ENCODE measurements at places on chromosomes 13 and 19. TPM values are rescaled to one million over a fixed set of nuclear protein-coding genes. Genes with fewer than 3 reads are reported as not detected.
A peak's percentile ranks its signal among the peaks of the same experiment; 100 is the strongest.

CEACAM7 gene
- total RNA-seq = not detected

DNA sequence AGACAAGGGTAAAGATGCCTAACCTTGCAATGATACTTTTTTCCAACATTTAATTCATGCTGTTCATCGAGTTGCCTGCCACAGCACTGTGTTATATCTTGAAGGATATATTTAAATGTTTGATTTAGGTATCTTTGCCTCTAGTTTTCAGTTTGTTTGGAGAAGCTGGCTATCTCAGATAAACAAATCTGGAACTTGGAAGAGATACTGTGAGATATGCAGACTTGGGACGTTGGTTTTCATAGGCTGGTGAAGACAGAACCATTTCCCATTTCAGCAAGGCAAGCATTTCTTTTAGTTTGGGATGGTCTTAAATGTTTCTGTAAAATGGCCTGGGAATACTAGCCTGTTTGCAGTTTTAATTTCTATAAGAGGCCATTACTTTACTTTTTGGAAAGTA is 3.3 kb downstream of the RNASEH2B start:
- H3K36me3 ChIP-seq = no peaks in the 10 kb centered on the region
- DNase-seq = no peak
- H3K27me3 ChIP-seq = no peaks in the 10 kb centered on the region
- H3K4me3 ChIP-seq = no peak overlapping the region
- H3K27ac ChIP-seq = peak overlapping the region; percentile 3

WDR87 gene
- total RNA-seq = not detected

KLK14 gene
- total RNA-seq = not detected

F10 gene
- 3.0 TPM for total RNA-seq

DNA sequence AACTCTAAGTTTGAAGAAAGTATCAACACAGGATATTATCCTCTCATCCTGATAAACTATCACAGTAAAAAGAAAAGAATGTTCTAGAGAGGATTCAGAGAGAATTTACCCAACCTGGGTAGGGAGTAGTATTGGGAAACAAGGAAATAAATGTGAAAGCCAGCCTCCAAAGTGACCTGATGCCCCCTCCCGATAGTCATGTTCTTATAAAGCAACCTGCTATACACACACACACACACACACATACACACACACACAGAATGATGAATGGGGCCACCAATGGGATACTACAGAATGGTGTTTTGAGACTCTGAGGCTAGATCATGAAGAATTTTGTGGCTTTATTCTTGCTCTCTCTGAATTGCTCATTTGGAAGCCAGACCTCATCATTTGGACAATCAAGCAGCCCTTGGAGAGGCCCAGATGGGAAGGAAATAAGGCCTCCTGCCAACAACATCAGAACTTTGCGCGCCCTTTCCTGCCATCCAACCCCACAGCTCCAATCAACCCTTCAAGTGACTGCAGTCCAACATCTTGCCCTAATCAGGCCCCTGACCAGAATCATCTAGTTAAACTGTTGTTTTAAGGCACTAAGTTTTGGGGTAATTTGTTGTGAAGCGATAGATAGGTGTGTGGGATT is 807.9 kb upstream of the ARGLU1 start:
- no peak for DNase-seq
- H3K4me3 ChIP-seq = no peak overlapping the region
- no peaks in the 10 kb centered on the region for H3K36me3 ChIP-seq
- H3K27ac ChIP-seq = no peak overlapping the region
- no peaks in the 10 kb centered on the region for H3K27me3 ChIP-seq

- H3K4me3 ChIP-seq = peak overlapping the region; percentile 35
- no peaks in the 10 kb centered on the region for H3K27me3 ChIP-seq
- peaks cover 60% of the 10 kb centered on the region for H3K36me3 ChIP-seq
- peak overlapping the region; percentile 31 for H3K27ac ChIP-seq
- no peak for DNase-seq
- H3K4me1 ChIP-seq = peaks cover 26% of the 10 kb centered on the region
These were observed 64.6 kb upstream of the RAP2A start for GRCh38 chr13:97369261-97369893.

C19orf18 gene
- total RNA-seq = not detected

DNA sequence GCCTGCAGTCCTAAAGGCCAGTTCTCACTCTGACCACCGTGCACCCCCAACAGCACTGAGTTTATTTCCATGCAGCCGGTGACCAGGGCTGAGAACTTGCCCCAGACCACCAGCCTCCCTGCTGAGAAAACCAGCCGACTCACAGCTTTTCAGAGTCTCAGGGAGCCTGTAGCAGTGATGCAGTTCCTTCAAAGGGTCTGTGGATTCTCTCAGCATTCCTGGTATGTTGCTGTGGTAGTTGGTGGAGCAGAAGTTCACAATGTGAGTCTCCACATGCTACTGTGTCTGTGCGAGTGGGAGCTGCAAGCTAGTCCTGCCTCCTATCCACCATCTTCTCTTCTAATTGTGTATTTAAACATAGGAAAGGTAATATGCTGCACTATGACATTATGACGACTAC is 254.9 kb upstream of the KLF12 start:
- no peak for DNase-seq
- no peaks in the 10 kb centered on the region for H3K36me3 ChIP-seq
- H3K27ac ChIP-seq = no peak overlapping the region
- no peaks in the 10 kb centered on the region for H3K4me1 ChIP-seq

DNA sequence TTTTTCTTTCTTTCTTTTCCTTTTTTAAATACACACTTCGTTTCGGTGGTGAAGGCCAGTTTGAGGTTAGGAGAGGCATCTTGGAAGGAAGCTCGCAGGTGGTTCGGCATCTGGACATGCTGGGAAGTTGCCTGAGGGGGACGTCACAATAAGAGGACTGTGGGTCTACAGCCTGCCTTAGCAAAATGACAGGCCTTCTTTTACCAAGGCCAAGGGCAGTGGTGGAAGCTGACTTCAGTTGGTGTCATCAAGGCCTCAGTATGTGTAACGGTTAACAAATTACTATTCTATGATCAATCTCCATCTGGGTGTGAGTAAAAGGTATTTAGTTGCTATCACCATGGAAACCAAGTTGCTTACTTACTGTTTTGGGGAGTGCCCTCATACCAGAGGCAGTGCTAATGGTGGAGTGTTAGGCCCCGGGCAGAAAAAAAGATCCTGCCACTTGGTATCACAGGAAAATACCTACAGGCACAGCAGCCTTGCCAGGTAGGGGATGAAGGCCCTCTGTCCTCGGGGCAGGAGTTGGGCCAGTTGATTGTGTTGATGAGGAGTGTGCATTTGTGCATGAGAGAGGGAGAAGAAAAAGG is 10.3 kb downstream of the ACTN4 start:
- H3K4me3 ChIP-seq = no peak overlapping the region
- H3K4me1 ChIP-seq = peaks cover 98% of the 10 kb centered on the region
- no peaks in the 10 kb centered on the region for H3K36me3 ChIP-seq
- no peak for DNase-seq
- H3K27me3 ChIP-seq = no peaks in the 10 kb centered on the region
- H3K27ac ChIP-seq = peak overlapping the region; percentile 99

OR4F17 gene
- total RNA-seq = not detected

GRCh38 chr13:42367831-42368230 is 95.9 kb downstream of the AKAP11 start:
- no peak overlapping the region for H3K27ac ChIP-seq
- no peaks in the 10 kb centered on the region for H3K36me3 ChIP-seq
- H3K4me1 ChIP-seq = no peaks in the 10 kb centered on the region
- H3K4me3 ChIP-seq = no peak overlapping the region
- no peak for DNase-seq

- H3K36me3 ChIP-seq = no peaks in the 10 kb centered on the region
- no peaks in the 10 kb centered on the region for H3K4me1 ChIP-seq
- H3K4me3 ChIP-seq = no peak overlapping the region
- no peaks in the 10 kb centered on the region for H3K27me3 ChIP-seq
- H3K27ac ChIP-seq = no peak overlapping the region
These were observed 308.5 kb upstream of the TMTC4 start for GRCh38 chr13:100983111-100983510.

- H3K36me3 ChIP-seq = no peaks in the 10 kb centered on the region
- DNase-seq = no peak
- no peak overlapping the region for H3K27ac ChIP-seq
- peaks cover 7% of the 10 kb centered on the region for H3K4me1 ChIP-seq
- H3K4me3 ChIP-seq = no peak overlapping the region
- H3K27me3 ChIP-seq = no peaks in the 10 kb centered on the region
These were observed 86.2 kb upstream of the MBNL2 start for GRCh38 chr13:97135883-97136282.

GRCh38 chr13:42569576-42570344 is 4.2 kb upstream of the TNFSF11 start:
- DNase-seq = no peak
- H3K36me3 ChIP-seq = no peaks in the 10 kb centered on the region
- no peak overlapping the region for H3K4me3 ChIP-seq

ZNF667 gene
- total RNA-seq = not detected

GRCh38 chr13:49444524-49445395 is 686 bp downstream of the SETDB2 start:
- H3K36me3 ChIP-seq = no peaks in the 10 kb centered on the region
- H3K4me1 ChIP-seq = peaks cover 49% of the 10 kb centered on the region
- DNase-seq = peak; percentile 75
- peak overlapping the region; percentile 74 for H3K4me3 ChIP-seq

DNA sequence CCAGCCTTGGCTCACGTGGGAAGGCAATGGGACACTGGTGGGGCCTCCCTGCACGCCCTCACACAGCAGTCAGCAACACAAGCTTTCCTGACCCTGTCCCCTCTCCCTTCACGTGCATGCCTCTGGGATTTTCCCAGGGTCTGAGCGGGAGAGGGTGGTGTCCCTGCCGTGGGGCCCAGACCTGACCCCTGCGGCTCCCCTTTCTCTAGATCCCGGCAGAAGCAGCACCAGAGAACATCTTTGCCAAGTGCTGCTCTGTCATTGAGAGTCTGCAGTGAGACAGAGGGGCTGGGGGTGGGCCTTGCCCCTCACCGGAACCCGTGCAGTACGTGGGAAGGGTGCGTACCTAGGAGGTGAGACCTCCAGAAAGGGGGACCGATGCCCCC is 12.6 kb downstream of the KHSRP start:
- DNase-seq = no peak
- H3K27me3 ChIP-seq = no peaks in the 10 kb centered on the region
- peaks cover 21% of the 10 kb centered on the region for H3K4me1 ChIP-seq
- no peak overlapping the region for H3K4me3 ChIP-seq

DNA sequence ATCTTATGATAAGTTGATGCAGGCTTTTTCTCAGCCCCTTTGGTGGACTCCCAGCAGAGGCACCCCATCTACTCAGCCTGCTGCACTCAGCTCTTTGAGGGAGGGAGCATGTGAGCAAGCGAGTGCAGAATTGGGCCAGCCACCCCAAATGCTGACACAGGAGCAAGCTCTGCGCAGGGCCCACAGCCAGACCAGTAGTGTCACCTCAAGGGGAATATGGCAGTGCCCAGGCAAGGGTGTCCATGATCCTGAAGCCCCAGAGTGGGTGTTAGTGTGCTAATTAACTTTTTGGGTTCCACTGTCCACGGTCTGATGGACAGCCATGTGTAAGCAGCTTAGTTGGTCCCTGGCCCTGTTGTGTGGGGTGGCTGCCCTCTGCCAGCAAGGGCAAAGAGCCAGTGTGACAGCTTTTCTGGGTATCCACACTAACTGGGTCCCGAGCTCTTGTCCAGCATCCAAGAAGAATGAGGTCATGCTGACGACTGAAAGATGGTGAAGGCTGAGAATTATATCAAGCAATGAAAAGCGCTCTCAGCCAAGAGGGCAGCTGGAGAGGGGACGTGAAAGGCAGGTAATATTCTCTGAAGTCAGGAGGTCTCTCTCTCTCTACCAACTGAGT is 898.3 kb upstream of the PCDH9 start:
- DNase-seq = no peak
- no peaks in the 10 kb centered on the region for H3K27me3 ChIP-seq
- no peak overlapping the region for H3K4me3 ChIP-seq
- H3K27ac ChIP-seq = no peak overlapping the region
- no peaks in the 10 kb centered on the region for H3K36me3 ChIP-seq

- H3K27ac ChIP-seq = no peak overlapping the region
- H3K27me3 ChIP-seq = peaks cover 92% of the 10 kb centered on the region
- peak; percentile 37 for DNase-seq
- peaks cover 19% of the 10 kb centered on the region for H3K4me1 ChIP-seq
- H3K4me3 ChIP-seq = peak overlapping the region; percentile 11
These were observed 9.4 kb downstream of the C19orf81 start for GRCh38 chr19:50658441-50659317.

EMC10 gene
- total RNA-seq = 81.6 TPM

- peak overlapping the region; percentile 97 for H3K27ac ChIP-seq
- no peak overlapping the region for H3K4me3 ChIP-seq
- peaks cover 80% of the 10 kb centered on the region for H3K36me3 ChIP-seq
- no peak for DNase-seq
These were observed 4.4 kb downstream of the FTL start for GRCh38 chr19:48969276-48970138.

ZNF549 gene
- total RNA-seq = 6.7 TPM

DNA sequence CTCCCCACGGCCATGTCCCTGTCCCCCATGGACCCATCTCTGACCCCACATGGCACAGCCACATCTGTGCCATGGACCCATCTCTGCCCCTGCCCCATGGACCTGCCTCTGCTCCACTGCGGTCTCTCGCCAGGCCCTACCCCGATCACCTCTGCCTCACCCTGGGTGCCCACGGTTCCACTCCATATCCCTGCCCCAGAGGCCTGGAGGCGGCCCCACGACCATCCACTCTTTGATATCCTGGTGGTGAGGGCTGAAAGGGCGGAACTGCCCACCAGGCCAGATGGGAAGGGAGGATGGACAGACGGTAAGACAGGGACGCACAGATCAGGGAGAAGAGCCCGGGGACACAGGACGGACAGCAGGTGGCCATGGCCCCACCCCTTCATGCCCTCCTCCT is 327 bp downstream of the PTGER1 start:
- peaks cover 46% of the 10 kb centered on the region for H3K36me3 ChIP-seq
- peaks cover 29% of the 10 kb centered on the region for H3K27me3 ChIP-seq
- peak overlapping the region; percentile 73 for H3K27ac ChIP-seq
- no peak for DNase-seq
- peaks cover 71% of the 10 kb centered on the region for H3K4me1 ChIP-seq

GRCh38 chr13:22278336-22278929 is 607.6 kb downstream of the FGF9 start:
- H3K36me3 ChIP-seq = no peaks in the 10 kb centered on the region
- peak; percentile 72 for DNase-seq
- no peak overlapping the region for H3K4me3 ChIP-seq
- H3K27ac ChIP-seq = no peak overlapping the region
- no peaks in the 10 kb centered on the region for H3K4me1 ChIP-seq

GRCh38 chr19:19452243-19453124 is 47.0 kb downstream of the GATAD2A start:
- DNase-seq = no peak
- H3K27me3 ChIP-seq = no peaks in the 10 kb centered on the region
- no peaks in the 10 kb centered on the region for H3K36me3 ChIP-seq
- H3K4me1 ChIP-seq = peaks cover 86% of the 10 kb centered on the region
- no peak overlapping the region for H3K4me3 ChIP-seq

DNA sequence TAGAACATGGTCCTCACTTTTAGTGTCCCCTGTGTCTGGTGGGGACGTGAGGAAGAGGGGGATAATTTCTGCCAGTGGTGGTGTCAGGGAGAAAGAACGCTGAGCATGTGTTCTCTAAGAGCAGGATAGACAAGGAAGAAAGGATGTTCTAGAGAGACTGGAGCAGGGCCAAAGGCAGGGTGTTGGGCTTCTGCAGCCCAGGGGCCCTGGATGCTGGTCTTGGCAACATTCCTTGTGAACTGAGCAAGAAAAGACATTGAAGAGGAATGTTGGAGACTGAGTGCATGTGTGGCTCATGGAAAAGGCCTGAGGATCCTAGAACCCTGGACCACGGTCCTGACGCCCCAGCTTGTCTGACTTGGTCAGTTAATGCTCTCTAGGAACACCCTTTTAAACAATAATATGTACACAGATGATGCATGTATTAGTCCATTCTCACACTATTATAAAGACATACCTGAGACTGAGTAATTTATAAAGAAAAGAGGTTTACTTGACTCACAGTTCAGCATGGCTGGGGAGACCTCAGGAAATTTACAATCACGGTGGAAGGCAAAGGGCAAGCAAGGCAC is 33.6 kb upstream of the SLC10A2 start:
- no peaks in the 10 kb centered on the region for H3K4me1 ChIP-seq
- no peaks in the 10 kb centered on the region for H3K27me3 ChIP-seq
- no peak overlapping the region for H3K4me3 ChIP-seq
- no peaks in the 10 kb centered on the region for H3K36me3 ChIP-seq
- no peak overlapping the region for H3K27ac ChIP-seq
